ENCODE measurements at places on chromosomes 7 and 10.

DNA sequence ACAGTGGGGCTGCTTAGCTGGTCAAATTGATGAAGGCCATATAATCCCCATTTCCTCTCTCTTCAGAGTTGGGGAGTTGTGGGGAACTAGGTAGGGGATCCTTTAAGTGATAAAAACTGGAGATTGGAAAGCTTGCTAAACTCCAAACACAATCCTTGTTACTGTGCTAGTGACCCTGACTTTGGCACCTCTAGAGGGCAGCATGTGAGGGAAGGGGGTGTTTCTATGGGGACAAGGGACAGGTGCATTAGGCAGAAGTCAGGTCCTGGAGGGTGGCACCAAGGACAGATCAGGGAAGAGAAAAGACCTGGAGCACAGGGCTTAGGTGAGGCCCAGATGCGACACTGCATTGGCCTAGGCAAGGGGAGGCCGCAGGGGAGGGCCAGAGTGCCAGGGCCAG, 66.9 kb downstream of the CDHR3 start:
- DNase-seq = no peak

- DNase-seq = no peak
Measured at GRCh38 chr7:140738280-140738679, 41.8 kb downstream of the NDUFB2 start.

DNA sequence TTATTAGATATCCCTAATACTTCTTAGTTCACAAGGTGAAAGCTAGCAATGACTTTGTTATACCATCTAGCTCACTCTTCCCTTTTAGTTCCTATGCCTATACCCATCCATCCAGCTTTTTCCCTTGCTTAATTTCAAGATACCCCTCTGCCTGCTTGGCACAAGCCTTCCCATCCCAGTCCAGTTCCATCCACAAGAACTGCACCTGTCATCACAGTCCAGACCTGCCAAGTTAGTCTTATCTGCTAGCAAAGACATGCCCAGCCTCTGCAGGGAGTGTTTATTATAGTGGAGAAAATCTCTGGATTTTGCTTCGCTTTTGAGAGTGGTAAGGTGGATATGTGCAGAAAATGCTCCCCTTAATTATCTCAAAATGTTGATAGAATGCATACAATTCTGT, 158.2 kb downstream of the ST7 start:
- no peak for DNase-seq

- no peak for DNase-seq
Measured at GRCh38 chr10:71217266-71218045, 5.1 kb downstream of the UNC5B start.

DNA sequence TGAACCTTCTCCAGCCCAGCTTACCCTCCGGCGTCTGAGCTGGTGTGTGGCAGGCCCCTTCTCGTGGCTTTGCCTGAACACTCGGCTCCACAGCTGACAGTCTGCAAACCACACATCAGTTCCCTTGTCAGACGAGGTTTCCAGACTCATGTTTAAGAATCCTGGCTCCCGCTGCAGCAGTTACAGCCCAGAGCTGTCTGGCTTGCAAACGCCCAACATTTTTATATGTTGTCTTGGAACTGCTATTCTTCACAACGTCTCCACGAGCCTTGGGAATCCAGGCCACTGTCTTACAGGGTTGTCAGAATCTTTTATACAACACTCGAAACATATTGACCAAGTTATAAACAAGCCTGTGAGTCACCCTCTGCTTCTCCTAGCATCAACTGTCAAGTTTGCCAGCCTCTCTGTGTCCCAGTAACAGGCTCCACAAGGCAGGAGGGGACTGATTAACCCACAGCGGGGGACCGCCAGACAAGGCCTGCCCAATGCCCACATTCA, 68.1 kb downstream of the TNS3 start:
- no peak for DNase-seq

GRCh38 chr10:128879441-128880140, 587.5 kb upstream of the MGMT start:
- DNase-seq = no peak

GRCh38 chr7:4733936-4734528, 41.4 kb upstream of the AP5Z1 start:
- DNase-seq = no peak

Data from stimulated activated CD8-positive, alpha-beta memory T cell treated with anti-CD3 and anti-CD28 coated beads, Interleukin-15, amount 100 ng/mL, for 4 hours (primary cell).